Airway epithelial cell (primary cell): ENCODE measurements at places on chromosomes 7 and 10. TPM values are rescaled to one million over a fixed set of nuclear protein-coding genes. Genes with fewer than 3 reads are reported as not detected.

Gene MUC3A
- total RNA-seq: not detected in 2 replicates

Gene PHKG1
- 0.07 TPM in 1 of 2 replicates, not detected in the other for total RNA-seq

Gene COX19
- 5.3 and 8.2 TPM in 2 replicates for total RNA-seq

Gene IFIT1
- 0.14 and 0.42 TPM in 2 replicates for total RNA-seq

Gene SYNPO2L
- 0.07 and 0.09 TPM in 2 replicates for total RNA-seq

Gene ADARB2
- not detected in 2 replicates for total RNA-seq

Gene LBX1
- total RNA-seq: not detected in 2 replicates

Gene GPR141
- total RNA-seq: 5.4 and 5.6 TPM in 2 replicates

Gene PGAM2
- total RNA-seq: not detected in 2 replicates

Gene NUTM2B
- total RNA-seq: 0.78 and 0.88 TPM in 2 replicates

Gene TES
- 81.6 and 109 TPM in 2 replicates for total RNA-seq

Gene BHLHA15
- total RNA-seq: 0.78 and 1.3 TPM in 2 replicates

Gene OR2A1
- total RNA-seq: not detected in 2 replicates

Gene ACTL6B
- total RNA-seq: not detected in 2 replicates

Gene LRMDA
- total RNA-seq: 1.3 TPM in 2 replicates

Gene EIF3A
- total RNA-seq: 78.3 and 92.5 TPM in 2 replicates

Gene CFTR
- total RNA-seq: not detected in 2 replicates

Gene PLAC9
- total RNA-seq: 0.78 TPM in 1 of 2 replicates, not detected in the other

Gene LRRC72
- not detected in 2 replicates for total RNA-seq

Gene IQUB
- total RNA-seq: 0.19 and 0.21 TPM in 2 replicates

Gene RELN
- not detected in 2 replicates for total RNA-seq

Gene PON1
- not detected in 2 replicates for total RNA-seq

Gene FAM13C
- total RNA-seq: 0.42 TPM in 1 of 2 replicates, not detected in the other

Gene GTF2IRD1
- total RNA-seq: 18.0 and 21.3 TPM in 2 replicates

Gene CALHM3
- not detected in 2 replicates for total RNA-seq

Gene UROS
- 58.9 and 72.0 TPM in 2 replicates for total RNA-seq
